ENCODE measurements at places on chromosomes 1 and 21.
A peak's percentile ranks its signal among the peaks of the same experiment; 100 is the strongest.

- DNase-seq, result peak; percentile 96
Measured at GRCh38 chr1:221839782-221840395, 98.0 kb upstream of the DUSP10 start.

- DNase-seq, result no peak
Measured at GRCh38 chr1:165565751-165566490, 22.1 kb downstream of the LRRC52 start.

- peak; percentile 28 for DNase-seq
Measured at GRCh38 chr1:231162297-231162969, 575 bp downstream of the TRIM67 start.

- DNase-seq, result no peak
Measured at GRCh38 chr1:211335522-211336157, 9.0 kb downstream of the TRAF5 start.

DNA sequence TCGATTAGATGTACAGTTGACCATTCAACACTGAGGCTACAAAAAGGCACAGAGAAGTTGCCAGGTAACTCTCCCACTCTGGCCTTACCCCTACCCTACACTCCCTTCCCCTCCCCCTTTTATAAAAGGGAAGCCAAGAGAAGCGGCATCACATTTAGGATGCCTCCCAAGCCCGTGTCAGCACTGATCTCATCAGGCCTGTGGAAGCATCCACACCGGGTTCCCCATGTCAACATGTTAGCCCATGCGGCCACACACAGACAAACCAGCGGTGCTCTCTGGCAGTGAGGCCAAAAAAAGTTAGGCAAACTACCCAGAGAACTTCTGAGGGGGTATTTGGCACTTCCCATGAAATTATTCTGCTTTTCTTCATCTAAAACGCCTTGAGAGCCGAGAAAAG is 29.9 kb downstream of the BCAR3 start:
- no peak for DNase-seq

GRCh38 chr1:67250051-67250653 is 57.5 kb upstream of the IL12RB2 start:
- no peak for DNase-seq

DNA sequence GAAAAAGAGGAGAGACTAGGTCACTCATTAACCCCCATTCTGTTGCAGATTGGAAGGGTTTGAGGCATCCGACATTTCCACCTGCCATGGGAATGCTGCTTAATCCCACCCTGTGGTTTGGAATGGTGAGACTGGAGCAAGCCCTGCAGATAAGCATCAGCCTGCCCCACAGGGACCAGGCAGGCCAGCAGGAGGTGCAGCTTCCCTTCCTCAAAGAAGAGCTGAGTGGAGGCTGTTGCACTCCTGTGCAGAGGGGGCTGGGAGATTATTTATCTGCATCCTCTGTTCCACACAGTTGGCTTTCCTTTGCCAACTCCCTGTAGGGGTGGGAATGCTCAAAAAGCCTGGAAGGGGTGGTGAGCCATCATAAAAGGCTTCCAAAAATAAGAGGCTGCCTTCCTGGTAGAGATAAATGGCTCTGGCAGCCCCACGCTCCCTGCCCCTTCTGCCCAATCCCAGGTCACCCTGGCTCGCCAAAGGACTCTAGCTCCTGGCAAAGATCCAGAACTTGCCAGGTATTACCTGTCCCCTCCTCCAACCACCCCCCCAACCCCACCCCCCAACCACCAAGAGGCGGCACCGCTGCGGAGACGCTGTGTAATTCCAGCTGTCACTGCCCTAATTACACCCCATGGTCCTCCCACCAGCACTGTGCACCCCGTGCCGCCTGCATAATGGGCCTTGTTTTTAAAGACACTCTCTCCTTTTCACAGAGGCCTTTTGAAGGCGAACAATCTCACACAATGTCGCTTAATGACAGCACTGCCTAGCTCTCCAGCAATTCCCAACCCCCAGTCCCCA is 83.0 kb upstream of the ZC3H12A start:
- DNase-seq, result no peak

DNA sequence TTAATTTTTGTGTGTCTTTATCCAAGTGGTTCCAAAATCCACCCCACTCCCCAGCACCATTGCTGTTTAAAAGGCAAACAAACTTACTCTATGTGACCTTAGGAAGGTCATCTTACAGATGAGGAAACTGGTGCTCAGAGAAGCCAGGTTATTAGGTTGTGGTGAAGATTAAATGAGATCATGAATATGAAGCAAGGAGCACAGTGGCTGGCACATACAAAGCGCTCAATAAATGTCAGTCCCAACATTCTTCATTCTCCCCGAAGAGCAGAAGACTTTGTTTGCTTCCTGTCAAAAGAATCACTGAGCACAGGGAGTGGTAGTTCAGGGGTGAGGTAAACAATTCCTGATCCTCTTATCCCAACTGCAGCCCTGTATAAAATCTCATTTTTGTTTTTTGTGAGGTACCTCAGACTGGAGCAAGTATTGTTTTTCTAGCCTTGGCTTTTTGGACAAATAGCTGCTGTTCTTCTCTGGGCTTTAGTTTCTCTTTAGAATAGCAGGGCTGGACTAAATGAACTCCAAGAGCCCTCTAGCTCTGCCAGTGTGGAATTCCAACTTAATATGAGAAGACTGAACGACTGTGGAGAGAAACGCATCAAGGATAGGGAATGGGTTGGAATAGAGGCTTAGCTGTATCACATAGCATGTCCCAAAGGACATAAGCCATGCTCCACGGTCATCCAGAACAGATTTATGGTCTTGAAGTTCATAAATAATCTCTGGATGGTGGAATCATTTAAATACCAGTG is 455.3 kb upstream of the USP24 start:
- DNase-seq, result no peak

- DNase-seq, result peak; percentile 59
Measured at GRCh38 chr1:183040547-183040971, 17.3 kb downstream of the LAMC1 start.

GRCh38 chr1:214364786-214365295 is 83.9 kb downstream of the SMYD2 start:
- no peak for DNase-seq

DNA sequence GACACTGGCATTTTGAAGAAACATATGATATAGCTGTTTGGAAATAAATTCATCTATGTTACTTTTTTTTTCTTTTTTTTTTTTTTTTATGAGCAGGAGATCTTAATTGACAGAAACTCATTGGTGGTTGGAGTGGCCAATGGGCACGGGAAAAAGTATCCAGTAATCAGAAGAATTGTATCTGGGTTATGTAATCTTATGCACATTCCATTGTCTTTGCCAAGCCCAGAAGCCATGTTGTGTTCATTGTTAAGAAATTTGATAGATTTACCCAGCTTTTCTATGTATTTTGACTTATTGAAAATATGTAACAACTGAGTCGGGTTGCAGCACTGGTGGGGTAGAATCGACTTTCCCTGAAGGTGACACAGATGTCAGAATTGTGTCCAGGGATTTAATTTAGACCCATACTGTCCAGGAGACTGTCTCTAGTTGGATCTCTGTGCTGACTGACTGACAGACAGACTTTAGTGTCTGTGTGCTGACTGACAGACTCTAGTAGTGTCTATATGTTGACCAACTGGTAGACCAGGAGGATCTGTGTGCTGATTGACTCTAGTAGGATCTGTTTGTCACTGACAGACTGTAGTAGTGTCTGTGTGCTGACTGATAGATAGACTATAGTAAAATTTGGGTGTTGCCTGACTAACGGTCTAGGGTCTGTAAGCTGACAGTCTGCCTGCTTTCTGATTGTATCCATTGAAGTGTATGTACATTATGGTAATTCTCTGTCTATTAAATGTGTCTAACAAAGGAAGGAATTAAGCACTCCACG is 12.3 kb upstream of the C4BPB start:
- no peak for DNase-seq

GRCh38 chr1:78825561-78825960 is 175.9 kb downstream of the IFI44 start:
- no peak for DNase-seq

GRCh38 chr21:39845571-39846130 is 21.6 kb upstream of the PCP4 start:
- no peak for DNase-seq

GRCh38 chr1:174090471-174090870 is 68.3 kb upstream of the RC3H1 start:
- no peak for DNase-seq

GRCh38 chr21:45164124-45164511 is 89.7 kb downstream of the ADARB1 start:
- DNase-seq, result no peak

DNA sequence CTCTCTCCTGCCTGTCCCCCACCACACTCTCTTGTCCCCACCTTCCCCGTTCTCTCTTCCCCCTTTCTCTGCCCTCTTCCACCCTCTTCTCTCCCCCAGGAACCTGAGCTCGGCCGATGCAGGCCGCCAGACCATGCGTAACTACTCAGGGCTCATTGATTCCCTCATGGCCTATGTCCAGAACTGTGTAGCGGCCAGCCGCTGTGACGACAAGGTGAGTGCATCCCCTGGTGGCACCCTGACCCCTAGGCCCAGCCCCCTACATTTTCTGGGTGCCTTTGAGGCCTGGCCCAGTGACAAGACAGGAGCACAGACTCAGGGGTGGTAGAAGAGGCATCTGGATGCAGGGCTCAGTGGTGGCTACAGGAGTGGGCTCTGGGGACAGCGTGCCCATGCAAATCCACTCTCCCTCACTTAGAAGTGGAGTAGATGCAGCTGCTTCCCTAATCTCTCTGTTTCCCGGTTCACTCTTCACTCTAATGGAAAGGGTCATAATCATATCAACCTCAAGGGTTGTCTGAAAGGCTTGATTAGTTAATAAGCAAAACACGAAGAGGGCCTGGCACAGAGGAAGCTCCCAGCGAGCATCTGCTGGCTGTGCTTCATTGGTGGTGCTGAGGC is 37.0 kb downstream of the PKP1 start:
- no peak for DNase-seq

- no peak for DNase-seq
Measured at GRCh38 chr21:31266241-31266640, 77.8 kb downstream of the TIAM1 start.

DNA sequence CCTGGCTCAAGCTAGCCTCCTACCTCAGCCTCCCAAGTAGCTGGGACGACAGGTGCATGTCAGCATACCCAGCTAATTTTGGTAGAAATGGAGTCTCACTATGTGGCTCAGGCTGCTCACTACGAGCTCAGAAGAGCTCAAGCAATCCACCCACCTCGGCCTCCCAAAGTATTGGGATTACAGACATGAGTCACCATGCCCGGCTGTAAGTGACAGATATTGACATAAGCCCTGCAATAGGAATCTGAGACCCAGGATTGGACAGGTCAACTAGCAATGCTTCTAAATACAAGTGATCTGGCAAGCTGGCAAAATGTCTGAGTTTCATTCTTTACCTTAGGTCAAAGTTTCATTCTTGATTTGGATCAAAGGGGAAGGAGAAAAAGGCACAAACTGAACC is 40.5 kb upstream of the H6PD start:
- peak; percentile 50 for DNase-seq

DNA sequence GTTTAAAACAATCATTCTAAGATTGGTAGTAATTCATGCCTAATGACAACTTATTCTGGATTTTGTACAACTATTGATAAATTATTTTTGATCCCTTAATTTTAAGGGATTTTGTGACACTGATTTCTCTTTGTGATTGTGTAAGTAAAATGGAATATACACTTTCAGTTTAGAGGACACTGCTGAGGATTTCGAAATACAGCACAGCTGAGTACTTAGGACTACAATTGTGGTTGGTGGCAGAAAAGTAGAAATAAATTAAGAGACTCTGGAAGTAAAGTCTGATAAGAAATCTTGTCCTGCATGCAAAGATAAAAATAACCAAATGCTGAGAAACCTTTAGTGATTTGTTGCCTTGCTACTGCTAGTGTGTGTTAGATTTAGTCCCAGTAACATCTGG is 40.0 kb downstream of the TYW3 start:
- DNase-seq, result no peak

- no peak for DNase-seq
Measured at GRCh38 chr1:121444096-121444495, 259.3 kb downstream of the SRGAP2C start.

GRCh38 chr1:108038653-108039236 is 73.8 kb upstream of the VAV3 start:
- no peak for DNase-seq

GRCh38 chr1:228963795-228964177 is 228.5 kb downstream of the RHOU start:
- peak; percentile 42 for DNase-seq

- DNase-seq, result peak; percentile 70
Measured at GRCh38 chr1:173062150-173062938, 11.6 kb upstream of the TNFSF18 start.

DNA sequence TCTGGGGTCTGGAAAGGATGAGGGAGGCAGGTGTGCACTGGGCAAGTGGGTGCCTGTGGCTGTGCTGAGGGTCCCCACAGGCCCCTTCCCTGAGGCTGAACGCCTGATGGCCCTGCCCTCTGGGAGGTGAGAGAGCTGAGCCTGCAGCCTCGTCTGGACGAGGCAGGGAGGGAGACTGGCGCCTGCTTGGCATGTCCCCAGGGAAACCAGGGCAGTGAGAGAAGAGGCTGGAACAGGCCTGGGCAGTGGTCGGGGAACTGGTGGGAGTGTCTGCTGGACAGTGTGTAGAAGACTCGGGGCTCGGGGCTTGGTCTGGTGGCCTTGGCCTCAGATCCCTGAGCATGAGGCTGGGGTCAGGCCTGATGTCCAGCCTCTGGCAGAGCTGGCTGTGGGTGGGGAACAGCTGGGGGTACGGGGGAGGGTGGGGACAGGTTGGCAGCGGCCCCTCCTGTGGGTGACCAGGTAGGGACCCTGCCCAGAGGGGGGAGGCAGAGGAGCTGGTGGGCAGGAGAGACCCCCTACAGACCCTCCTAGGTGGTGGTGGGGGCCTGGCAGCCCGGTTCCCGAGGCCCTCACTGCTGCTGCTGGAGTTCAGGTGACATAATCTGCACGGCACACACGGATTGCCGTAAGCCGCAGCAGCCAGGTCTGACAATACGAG is 30.8 kb upstream of the PLCH2 start:
- no peak for DNase-seq

- no peak for DNase-seq
Measured at GRCh38 chr1:15453734-15454133, 2.8 kb upstream of the CELA2A start.

GRCh38 chr1:220776720-220777326 is 9.9 kb upstream of the MTARC1 start:
- peak; percentile 63 for DNase-seq

DNA sequence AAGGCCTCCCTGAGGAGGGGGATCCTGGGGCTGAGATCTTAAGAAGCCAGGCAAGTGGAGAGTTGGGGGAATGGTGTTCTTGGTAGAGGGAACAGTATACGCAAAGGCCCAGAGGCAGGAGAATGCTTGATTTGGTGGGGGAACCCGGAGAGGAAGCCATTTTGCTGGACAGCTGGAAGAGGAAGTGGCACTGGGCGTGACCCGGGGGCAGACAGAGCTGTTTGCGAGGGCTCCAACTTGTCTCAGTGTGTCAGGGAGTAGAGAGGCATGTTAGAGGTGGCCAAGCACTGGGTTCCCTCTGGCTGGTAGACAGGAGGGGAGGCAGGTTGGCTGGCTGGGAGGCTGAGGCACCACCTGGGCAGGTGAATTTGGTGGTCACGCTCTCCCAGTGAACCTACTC is 96.3 kb upstream of the ACTL8 start:
- no peak for DNase-seq

Data from brain microvascular endothelial cell (primary cell).